Fibroblast of skin of back (primary cell): ENCODE measurements at places on chromosomes 11 and 22.
A peak's percentile ranks its signal among the peaks of the same experiment; 100 is the strongest.

DNA sequence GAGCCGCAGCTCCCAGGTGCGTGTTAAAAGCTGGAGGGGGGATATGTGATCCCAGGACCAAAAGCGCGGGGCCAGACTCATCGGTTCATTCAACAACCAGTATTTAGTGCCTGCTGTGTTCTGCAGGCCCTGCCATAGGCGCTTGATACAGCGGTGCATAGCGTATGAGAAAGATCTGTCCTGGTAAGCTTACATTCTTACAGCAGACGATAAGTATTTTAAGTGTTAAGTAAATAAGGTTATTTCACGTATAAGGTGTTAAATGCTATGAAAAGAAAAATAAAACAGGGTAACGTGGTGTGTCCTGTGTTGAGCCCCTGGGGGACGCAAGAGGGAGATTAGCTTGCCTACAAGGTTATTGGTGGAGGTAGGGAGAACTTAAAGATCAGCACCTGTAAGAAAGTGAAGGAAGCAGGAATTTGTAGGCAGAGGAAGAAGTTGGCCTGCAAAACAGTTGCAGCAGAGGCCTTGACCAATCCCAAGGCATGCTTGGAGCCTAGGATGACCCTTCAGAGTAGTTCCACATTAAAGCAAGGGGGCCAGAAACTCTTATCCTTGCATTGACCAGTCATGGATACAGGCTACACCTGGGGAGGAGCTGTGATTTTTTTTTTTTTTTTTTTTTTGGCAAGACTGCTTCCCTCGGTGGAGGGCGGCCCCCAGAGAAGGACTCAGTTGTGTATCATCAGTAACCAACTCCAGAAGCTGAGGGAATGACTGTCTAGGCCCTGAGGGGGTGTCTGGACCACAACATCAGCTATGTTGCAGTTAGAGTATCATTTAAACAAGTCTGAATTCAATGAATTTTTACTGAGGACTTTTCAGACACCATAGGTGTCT is 487 bp upstream of the LIPT2 start:
- DNase-seq = no peak

- DNase-seq = peak; percentile 98
These were observed at the start of gene TMEM126B for GRCh38 chr11:85627998-85628770. TSS of gene TMEM126B (plus strand) at chr11:85628593. CDS start at chr11:85628608, 15 bp downstream.

DNA sequence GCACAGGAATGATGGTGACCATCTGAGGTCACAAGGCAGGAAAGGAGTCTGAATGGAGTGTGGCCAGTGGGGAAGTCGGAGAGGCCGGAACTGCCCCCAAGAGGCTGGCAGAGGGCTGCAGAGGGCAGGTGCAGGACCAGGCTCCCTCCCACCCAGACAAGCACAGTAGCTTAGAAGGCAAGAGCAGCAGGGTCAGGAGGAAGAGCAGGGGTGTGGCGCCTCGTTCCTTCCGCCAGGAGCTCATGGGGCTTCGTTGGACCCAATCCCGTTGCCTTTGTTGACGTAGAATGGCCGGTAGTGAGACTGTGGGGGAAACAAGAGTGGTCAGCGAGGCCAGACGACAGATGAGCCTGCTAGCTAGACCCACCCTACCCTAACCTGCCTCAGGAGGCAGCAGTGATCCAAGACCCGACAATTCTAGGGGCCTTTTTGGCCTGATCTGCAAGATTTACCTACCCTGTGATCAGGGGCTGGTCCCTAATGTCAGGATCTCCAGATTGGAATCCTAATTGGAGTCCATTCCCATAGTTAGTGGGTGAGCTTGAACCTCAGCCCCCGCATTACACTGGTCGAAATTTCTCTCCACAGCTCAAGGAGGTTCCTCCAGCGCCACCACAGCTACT is 25.6 kb downstream of the TRIM29 start:
- DNase-seq = no peak

DNA sequence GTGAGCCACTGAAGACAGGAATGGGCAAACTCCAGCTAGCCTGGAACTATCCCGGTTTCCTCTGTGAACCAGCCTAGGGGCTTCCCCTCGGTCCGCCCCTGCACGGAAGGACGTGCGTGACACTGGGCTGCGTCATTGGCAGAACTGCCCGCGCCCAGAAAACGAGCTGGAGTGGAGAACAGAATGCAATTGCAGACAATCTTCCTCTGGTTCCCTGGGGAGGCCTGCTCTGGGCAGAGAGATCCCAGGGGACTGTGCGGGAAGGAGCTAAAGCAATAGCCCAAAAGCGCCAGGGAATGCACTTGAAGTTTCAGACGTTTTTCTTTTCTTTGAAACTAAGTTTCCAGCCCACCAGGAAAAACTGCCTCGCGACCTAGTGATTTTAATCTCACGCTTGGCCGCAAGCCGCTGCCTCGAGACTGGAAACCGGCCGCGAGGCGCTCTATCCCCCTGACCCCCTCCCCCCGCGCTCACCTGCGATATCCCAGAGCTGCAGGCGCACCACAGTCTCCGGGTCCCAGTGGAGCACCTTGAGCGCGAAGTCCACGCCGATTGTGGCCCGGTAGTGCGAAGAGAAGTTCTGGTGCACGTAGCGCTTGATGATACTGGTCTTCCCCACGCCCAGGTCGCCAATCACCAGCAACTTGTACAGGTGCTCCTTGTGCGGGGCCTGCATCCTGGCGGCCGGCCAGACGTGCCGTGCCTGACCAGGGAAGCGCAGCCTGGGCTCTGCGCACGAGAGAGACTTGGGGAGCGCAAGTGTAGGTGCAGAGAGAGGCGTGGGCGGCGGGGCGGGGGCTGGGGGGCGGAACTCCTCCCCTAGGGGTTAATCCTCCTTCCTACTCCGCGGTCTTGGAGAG is at the start of gene RAB38:
Gene RAB38, minus strand, starts transcription at position 735 of the 860 bp plus-strand sequence. Its CDS starts 59 bp downstream, at position 676.
- peak; percentile 79 for DNase-seq

DNA sequence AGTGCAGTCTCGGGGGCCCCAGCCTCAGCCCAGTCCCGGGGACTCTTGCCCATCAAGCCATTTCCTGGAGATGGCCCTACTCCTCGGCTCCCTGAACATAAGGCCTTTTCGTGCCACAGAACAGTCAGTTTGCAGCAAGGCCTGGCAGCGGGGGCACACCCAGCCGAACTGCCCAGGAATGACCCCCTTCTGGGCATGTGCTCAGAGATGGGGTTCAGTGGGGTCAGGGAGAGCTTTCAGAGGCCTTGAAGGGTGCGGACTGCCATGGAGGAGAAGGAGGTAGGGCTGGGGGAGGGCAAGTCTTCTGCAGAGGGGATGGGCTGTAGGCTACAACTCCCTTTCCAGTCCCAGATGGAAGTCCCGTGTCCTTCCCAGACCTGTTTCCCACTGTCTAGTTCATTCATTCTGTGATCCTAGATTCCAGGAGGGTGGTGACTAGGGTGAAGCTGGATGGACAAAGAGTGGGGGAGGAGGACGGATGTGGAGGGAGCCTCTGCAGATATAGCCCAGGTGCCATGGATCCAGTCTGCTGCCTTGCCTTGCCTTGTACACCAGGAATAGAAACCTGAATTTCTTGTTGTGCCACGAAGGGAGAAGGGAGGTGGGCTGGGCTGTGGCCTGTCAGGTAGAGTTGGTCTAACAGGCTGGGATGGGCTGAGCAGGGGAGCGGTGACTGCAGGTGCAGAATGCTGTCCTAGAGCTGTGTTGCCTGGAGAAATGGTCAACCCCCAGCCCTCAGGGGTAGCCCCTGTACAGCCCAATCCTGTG is 14.2 kb upstream of the OMP start:
- no peak for DNase-seq

GRCh38 chr11:29127461-29127860 is 889.4 kb downstream of the KCNA4 start:
- no peak for DNase-seq

DNA sequence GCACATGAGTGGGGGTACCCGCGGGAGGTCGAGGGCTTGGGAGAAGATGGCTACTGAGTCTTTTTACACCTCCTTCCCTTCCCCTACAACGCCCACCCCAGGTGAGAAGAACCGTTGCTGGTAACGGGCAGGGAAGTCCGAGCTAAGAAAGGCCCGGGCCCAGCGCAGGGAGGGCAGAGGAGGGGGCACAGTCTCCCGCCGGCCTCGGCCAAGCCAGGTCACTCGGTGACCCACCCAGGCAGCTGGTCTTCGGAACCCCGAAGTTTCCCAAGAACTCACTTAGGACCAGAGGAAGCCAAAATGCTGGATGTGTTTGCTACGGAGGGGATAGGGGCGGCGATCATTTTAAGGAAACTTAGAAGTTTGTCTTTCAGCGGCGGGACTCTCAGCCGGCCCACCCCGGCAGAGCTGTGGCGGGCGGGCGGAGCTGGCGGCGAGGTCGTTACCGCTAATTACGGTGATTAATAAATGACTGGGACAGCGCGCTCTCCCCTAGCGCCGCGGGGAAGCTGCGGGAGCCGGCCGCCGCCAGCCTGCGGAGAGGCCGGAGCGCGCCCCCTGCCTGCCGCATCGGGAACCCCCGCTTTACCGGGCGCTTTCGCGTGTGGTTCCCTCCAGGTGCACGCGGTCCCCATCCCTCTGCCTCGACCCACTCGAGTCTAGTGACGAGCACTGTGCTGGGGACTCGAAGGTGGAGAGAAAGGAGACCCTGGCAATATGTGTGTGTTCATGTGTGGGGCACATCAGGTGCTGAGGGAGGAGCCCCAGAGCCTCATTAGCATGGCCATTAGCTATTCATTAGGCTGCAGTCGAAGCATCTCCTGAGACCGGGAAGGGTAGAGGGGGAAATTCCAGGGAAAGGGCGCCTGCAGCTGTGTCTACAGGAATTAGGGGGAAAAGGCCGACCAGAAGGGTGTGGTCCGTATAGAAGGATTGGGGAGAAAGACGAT is 945 bp downstream of the ROBO3 start:
- peak; percentile 18 for DNase-seq

GRCh38 chr11:17217401-17217800 is 9.6 kb upstream of the PIK3C2A start:
- no peak for DNase-seq

DNA sequence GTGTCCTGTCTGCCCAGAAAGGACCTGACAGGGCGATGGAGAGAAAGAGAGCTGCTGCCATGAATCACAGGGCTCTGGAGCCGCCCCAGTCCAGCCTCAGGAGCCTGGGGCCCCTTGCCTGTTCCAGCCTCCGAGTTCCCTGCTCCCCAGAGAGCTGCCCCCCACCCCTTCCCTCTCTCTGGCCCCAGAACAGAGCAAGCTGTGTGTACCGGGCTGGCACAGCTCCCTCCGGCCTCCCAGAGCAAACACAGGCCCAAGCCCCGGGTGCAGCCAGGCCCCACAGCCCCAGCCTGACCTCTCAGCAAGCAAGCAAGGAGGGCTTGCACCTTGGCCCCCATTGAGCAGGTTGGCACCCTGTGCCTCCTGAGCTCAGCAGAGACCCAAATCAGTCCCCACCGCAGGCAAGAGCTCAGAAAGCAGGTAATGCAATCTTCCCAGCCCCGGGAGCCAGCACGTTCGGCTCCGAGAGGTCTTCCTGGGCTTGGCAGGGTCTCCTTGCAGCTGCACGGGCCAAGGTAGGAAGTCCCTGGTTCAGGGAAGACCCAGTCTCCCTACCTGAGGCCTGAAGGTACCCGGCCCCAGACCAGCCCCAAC is 1.4 kb downstream of the PACSIN3 start:
- no peak for DNase-seq

DNA sequence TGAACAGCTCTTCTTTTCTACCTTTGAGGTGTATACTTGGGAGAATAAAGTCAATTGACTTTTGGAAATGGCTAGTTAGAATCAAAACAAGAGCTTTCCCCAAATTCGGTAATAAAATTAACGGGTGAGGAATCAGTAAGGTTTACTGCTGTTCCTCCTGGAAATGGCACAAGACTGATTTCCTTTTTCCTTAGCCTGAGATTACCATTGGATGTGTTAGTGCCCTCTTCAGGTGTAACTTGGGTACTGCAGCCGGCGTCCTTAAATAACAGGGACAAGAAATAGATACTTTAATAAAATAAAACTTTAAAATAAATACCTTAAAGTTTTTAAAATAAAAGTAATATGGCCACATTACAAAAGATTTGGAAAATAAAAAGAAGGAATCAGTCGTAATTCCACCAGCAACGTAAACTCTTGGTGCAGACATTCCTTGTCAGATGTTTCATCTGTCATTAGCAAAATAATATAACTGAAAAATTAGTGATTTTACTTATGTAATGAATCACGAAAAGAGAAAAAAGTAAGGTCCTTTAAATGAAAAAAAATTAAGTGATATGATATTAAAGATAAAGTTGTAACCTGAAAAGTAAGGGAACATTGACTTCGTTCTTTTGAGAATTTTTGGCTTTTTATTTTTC is 29.7 kb downstream of the ZFTA start:
- peak; percentile 71 for DNase-seq

- no peak for DNase-seq
These were observed 34.2 kb downstream of the OSBP2 start for GRCh38 chr22:30728826-30729225.

- DNase-seq = no peak
These were observed 728 bp downstream of the CTTN start for GRCh38 chr11:70398834-70399680.

DNA sequence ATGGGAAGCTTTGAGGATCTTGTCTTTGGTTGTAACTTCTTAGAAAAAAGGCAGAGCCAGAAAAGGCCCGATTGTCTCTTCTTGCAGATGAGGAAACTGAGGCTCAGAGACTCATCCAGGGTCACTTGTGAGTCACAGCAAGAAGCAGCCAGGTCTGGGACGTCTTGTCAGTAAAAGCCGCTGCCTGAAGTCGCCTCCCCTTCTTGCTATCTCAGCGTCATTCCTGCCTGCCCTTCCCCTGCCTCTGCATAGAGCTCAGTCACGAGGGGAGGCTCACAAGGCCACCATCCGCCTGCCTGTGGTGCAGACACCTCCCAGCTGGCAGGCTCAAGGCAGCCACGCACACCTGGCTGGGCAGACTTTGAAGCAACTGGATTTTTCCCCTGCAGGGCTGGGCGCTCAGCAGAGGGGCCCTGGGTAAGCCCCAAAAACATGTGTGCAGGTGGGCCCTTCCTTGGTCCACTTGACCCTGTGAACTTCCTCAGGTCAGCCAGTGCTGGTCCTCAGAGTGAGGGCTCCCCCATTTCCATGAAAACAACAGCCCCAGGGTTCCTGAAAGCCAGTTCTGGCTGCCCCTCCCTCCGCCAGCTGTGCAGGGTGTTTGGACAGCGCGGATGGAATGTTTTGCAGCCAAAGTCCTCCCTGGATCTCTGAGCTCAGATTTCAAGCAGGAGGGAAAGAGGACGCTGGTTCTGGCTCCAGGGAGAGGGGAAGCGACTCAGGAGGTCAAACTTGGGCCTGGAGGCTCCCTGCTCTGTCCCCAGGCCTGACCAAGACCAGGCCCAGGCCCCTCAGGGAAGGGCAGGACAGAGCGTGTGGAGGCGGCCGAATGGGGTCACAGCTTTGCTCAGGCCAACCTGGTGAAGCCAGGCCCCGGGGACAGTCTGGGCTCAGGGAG is 6.0 kb upstream of the RAB3IL1 start:
- peak; percentile 68 for DNase-seq
